ENCODE measurements at places on chromosomes 12 and 14.

DNA sequence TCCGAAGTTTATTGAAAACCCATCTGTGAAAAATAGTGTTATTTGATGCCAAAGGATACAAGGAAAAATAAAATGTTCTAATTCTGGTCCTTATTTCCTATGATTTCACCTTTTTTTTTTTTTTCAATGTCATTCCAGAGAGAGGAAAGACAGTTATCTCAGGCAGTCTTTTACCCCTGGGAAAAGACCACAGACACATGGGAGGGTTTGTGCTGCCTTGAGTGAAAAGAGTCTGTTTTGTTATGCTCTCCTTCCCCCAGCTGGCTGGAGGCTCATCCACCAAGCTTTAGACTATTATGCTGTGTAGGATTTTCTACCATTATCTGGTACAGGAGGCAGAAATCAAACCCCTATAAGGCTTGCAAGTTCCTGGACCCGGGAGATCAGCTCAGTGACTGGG is 151.8 kb downstream of the CRADD start:
- no peak for DNase-seq

DNA sequence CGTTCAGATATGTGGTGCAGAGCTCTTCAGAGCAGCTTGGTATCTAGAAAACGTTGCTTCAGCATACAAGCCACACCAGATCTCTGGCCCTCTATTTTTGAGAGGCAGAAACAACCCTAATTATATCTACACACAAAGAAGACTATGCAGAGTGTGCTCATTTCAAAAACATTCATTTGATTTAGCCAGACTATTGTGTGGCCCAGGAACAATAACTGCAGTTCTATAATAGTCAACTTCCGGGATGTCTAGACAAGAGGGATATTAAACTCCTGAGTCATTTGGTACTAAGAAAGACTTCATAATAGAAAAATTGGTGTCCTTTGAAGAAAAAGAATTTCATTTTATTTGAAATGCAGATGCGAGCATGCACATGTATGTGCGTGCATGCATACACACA is 153.8 kb downstream of the PELI2 start:
- DNase-seq = no peak

GRCh38 chr12:56158926-56159461 is 835 bp downstream of the MYL6 start:
- no peak for DNase-seq

DNA sequence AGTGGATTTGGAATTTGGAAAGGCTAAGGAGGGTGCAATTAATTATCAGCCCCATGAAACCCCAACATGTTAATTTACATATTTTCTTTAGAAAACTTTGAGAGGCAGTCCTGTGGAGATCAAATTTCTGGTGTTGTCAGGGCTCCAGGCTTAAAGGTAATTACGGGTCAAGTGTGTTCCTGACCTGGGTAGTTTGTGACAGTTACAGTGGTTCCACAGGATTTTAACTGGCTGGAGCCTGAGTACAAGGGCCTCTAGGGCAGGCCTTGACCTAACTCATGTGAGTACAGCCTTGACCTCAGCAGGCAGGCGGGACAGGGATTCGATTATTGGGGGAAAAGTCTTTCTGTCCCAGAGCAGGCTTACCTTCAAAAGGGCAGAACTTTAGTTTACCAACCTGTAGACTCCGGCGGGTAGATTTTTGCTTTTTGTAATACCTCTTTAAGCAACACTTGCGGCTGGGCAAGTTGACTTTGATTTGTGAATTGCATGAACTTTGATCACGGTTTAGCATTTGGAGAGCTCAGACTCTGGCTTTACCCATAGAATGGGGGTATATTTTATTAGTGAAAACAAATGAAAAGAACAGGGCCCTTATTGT is 8.4 kb upstream of the PPTC7 start:
- DNase-seq = no peak

DNA sequence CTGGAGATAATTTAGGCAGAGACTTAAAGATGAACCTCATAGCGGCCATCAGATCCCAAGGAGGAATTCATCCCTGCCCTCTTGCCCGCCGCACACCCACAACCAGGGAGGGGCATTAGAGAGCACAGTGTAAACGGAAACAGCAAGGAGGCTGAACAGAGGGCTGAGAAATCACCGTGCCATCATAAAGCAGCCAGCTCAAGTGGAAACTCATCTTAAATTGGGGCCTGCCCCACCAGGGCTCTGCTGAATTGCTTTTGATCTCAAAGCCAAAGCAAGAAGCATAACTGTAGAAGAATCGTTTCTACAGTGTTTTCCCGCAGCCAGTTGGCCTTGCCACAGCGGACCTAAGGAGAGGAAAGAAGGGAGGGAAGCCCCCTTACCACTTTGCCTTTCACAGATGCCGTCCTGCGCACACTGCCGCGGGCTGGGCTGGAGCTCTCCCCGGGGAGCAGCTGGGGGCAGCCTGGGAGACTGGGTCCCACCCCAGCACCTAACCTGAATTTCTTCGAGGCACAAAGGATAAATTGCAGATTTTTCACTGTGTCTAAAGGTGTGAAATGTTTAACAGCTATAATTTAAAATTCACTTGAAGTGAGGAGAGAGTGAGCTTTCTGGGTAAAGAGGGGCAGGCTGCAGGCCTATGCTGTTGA is 51.8 kb upstream of the MMP17 start:
- no peak for DNase-seq

DNA sequence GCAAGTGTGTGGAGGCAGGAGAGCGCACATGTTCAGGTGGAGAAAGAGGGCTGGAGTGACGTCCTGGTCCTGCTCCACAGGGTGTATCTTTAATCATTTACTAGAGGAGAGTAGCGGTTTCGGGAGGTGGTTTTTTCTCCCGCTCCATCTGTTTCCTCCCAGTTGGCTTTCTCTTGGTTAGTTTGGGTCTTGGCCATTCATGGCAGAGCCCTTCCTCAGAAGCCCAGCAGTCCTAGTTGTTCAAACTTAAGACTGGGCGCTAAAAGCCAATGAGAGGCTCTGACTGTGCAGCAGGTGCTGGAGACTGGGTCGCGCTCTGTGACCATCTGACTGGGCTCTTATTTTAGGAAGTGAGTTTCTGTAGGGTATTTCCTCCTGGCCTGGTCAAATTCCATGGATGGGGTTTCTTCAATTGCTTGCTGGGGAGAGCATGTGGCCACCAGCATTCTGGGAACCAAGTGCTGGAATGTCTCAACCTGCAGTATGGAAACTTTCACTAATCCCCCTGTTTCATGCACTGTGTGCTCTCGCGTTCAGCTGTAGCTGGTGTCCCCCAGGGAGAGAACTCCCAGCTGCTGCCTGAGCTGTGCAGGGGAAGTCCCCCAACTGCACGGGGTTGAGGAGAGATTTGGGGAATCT is 27.4 kb upstream of the TSPAN9 start:
- DNase-seq = no peak

DNA sequence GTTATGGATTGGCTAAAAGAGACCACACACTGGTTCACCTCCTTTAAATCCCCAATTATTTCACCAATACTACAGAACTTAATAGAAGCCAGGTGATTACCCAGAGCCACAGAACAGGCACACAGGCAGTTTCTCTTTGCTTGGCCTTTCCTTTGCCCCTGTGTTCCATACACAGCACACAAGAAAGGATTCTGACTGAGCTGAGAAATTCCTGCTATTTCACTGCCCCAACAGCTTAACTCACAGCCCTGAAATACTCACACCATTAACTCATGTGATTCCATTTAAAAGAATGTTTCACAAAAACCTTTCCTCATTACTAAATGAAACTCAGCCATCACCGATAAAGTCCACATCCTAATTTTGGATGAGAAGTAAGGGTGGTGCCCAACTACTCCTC is 133.6 kb downstream of the MED13L start:
- DNase-seq = no peak

DNA sequence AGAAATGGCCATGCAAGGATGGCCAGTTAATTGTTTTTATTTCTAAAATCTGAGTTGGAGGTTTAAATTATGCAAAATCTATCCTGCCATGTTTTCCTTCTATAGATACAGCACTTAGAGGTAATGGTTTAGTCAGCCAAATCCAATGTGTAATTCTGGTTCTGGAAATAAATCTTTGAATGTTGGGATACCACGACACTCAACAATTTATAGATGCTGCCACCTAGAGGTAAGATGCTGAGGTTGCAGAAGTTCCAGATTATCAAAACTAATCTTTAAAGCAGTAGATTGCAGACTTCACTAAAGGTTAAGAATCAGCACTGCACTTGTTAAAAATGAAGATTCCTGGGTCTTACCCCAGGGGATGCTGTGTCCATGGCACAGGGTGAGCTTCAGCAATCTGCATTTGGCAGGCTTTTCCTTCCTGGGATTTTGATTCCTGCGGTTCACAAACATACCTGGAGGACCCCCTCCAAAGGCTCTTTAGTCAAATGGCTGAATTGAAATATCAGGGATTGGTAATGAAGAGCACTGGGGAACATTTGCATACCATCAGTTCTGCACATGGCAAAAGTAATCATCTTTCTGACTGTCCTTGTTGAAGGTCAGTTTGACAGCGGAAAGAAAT is 53.4 kb upstream of the ANO4 start:
- no peak for DNase-seq

DNA sequence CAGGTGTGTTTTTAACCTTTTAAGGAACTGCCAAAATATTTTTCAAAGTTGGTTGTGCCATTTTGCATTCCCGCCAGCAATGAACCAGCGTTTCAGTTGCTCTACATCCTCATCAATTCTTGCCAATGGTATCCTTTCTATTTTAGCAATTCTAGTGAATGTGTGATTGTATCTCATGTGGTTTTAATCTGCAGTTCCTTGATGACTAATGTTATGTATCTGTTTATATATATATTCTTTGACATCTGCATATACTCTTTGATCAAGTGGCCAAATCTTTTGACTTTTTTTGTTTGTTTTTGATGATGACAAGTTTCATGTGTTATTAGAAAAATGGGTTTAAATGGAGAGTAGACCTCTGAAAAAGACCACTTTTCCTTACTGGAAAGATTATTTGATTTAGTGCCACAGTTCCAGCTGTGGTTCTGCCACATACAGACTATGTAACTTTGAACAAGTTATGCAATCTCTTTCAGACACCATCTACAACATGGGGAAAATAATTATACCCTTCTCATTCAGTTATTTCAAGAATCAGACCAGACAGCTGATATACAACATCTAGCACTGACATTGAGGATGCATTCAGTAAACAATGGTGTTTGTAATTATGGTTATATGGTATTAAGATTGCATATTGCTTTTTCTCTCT is 146.3 kb upstream of the CNOT2 start:
- DNase-seq = no peak

- DNase-seq = no peak
These were observed 221.2 kb downstream of the NELL2 start for GRCh38 chr12:44654646-44655639.

DNA sequence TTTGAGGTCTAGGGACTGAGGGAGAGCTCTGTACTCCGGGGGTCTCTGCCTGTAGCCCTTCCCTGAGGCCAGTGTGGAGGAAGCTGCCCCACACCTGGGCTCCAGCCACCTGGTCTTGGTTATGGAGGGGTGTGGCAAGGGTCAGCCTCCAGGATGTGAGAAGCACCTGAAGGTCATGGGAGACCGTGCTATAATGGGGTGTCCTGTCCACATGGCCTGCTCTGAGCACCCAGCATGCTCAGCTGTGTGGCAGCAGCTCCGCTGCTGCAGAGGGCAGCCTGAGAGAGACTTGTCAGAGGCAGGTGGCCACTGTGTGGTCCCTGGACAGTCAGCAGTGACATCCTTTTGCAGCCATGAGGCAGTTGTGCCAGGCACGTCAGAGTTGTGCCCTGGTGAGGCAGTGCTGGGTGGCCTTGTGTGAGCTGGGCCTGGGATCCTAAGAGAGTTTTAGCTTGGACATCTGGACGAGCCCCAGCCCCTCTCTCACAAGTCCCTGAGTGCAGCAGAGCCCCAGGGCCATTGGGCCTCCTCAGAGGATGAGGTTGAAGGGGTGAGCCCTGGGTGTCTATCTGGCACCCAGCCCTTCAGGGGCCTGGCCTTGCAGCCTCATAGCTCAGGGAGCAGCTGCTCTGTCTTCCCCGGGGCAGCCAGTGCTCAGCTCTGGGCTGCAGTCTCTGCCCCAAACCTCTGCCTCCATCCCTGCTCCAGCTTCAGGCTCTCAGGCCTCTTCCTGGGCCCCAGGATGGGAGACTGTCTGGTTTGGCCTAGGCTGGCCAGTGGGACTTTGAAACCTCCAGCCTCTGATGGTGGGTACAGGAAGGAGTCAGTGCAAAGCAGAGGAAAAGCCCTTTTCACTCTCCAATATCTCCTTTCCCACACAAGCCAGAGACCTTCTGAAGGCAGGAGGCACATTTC is 7.4 kb upstream of the ATG101 start:
- no peak for DNase-seq

DNA sequence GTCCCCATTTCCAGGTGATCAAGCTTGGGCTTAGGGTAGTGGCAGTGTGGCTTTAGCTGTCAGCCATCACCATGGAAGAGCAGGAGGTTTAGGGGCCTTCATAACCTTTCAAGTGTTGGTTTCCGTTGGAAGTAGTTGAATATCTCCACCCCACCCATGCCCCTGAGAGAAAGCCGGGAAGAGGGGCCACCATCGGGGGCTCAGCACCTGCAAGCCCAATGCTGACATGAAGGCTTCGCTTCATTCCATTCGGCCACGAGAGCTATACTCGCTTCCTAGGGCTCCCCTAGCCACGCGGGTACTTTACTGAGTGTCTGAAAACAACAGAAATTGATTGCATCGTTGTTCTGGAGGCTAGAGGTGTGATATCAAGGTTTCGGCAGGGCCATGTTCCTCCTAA is 234.8 kb downstream of the ZFP36L1 start:
- no peak for DNase-seq

GRCh38 chr12:54239620-54240019 is 40.3 kb downstream of the CBX5 start:
- no peak for DNase-seq

- no peak for DNase-seq
These were observed 93.4 kb upstream of the CPM start for GRCh38 chr12:69026336-69026735.

DNA sequence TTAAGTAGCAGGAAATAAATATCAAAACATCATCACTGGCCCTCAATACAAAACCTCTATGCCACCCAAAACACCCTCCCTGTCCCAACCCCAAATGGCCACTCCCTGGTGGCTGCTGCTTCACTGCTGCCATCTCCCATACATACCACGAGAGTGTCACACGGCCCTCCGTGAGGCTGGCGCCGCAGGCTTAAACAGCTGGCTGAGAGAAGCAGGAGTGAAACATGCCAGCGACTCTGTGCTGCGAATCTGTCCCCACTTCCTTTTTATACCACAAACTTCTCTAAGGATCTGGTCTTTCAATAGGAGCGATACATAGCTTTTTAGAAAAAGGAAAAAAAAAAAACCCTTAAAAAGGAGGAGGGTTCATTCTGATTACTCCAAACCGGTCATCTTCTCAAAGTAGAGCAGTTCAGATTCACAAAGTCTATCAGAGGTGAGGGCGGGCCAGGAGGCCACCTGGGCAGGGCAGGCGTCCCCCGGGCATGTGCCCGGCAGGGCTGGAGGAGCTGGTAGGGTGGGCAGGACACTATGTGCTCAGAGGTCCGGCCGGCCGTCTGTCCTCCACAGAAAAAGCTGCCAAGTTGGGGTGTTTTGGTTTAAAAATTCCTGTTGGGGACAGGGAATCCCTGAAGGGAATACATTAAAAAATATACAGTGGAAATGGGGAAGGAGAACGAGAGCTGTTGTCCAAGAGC is 26.5 kb downstream of the MAX start:
- DNase-seq = no peak

Measured in stimulated activated CD4-positive, alpha-beta T cell treated with anti-CD3 and anti-CD28 coated beads, Interleukin-15, amount 100 ng/mL, for 48 hours (primary cell).